Breast epithelium (tissue), 4 donors: ENCODE measurements at places on chromosomes 2 and 18.

DNA sequence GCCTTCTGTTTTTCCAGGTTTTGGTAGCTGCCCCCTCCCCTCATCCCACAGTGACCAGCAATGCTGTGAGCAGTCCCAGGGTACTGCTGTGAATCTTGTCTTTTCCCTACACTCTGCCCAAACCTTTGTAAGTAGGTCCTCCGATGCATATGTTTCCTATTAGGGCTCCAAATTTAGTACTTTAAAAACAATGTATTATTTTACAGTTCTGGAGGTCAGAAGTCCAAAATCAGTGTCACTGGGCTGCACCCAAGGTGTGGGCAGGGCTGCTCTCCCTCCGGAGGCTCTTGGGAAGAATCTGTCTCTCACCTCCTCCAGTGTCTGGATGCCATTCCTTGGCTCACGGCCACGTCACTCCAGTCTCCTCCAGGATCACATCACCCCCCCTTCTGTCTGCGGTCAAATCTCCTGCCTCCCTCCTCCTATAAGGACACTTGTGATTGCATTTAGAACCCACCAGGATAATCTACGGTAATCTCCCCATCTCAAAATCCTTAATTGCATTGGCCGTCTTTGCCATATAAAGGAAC lies 208.5 kb downstream of the SH3BP4 start:
- no peak for DNase-seq

DNA sequence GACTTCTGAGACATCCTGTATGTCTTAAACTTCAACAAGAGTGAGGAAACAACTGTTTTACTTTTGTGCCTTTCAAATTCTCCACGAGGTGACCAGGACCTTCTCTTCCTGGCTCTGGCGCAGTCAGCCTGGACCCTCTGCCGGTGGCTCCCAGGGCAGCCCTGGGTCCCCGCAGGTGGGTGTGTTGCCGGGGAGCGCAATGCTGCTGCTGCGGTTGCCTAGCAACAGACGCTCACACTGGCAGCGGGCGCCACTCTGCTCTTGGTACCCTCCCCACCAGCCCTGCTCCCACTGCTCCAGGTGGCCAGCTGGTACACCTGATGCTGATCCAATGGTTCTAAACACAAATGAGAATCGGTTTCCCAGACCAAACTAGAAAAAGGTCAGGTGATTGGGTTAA lies 58.7 kb downstream of the GNAL start:
- DNase-seq, result no peak

DNA sequence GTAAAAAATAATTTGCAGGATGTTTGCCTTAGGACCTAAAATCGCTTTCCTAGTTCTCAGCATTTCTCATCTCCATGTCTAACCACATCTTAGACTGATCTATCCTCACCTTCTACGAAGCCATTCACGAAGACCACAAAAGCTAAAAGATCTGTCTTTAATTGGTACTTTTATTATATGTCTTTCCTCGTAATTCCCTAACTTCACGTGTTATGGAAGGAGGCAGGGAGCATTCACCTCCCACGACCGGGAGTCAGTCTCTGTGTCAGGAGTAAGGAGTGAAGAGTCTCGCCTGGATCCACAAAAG lies 1.6 kb downstream of the DLGAP1 start:
- no peak for DNase-seq

DNA sequence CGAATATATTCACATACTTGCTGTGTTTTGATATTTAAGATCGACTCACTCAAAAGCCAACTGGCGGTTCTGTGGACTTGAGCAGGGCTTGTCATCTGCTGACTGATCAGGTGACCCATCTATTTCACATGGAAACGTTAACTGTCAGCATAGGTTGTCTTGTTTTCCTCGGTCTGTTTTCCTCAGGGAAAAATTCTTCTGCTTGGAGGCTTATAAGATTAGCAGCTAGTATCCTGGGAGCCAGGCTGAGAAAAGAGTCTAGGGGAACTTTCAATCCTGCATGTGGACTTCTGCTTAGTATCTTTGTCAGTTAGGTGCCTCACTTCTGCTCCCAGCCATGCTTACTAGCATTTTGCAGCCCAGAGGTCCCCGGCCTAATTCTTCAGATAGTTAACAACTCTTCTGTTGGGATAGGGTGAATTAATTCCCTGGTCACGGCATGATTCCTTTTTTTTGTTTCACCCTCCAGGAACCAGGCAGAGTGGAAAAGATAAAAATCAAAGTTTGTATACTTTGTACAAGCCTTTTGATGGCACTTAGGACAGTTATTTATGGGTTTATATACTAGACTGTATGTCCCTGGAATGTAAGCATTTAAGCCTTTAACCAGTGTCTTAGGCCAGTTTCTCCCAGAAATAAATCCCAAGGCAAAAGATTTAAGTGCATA lies 226.0 kb downstream of the GULP1 start:
- DNase-seq, result no peak

GRCh38 chr18:3554091-3554601 lies 104.2 kb downstream of the TGIF1 start:
- no peak for DNase-seq

DNA sequence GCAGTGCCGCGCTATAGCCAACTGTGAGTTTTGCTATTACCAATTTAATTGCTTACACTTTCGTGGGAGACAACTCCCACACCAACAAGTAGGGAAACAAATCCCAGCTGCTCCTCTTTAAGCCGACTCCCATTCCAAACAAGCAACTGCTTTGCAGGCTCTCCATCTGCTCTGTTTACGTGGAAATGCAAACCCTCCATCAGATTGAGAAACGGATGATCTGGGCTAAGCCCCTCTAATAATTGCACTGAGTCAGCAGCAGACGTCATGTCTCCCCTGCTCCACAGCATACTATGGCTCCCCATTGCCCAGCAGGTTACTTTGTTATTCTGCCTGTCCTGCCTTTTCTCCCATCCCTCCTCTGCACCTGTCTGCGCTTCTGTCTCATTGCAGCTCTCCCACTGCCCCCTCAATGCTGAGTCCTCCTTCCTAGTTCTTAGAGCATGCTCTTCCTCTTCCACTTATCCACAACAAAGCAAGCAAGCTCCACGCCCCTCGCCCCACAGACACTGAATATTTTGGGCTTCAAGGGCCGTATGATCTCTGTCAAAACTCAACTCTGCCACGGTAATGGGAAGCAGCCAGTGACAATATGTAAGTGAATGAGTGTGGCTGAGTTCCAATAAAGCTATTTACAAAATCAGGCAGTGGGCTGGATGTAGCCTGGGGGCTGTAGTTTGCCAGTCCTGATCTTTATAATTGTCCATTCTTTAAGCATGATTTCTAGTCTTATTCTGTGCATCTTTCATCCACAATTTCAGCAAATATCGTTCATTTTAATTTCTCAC lies 39.5 kb upstream of the ARL4C start:
- no peak for DNase-seq

DNA sequence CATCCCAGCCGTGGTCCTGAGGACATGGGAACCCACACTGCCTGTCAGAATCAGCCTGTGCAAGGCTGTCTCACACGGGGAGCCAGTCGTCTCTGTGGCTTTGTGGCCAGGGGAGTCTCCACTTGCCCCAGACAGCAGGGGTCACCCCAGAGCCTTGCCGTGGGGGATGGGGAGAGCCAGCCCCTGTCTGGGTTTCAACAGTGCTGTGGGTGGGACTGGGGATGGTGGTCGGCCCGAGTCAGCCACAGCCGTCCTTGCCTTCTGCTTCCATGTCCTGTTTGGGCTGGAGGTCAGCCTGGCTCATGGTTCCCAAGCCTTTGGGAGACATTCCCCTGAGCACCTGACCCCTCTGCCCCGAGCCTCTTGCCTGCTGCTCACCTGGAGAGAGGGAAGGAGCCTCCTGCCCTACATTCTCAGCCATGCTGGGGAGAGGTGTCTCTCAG lies 19.6 kb downstream of the GPR35 start:
- no peak for DNase-seq

- DNase-seq, result no peak
Observed at GRCh38 chr2:36416370-36417165, 61.0 kb downstream of the CRIM1 start.

- DNase-seq, result no peak
Observed at GRCh38 chr18:74373428-74373827, 57.8 kb downstream of the C18orf63 start.

DNA sequence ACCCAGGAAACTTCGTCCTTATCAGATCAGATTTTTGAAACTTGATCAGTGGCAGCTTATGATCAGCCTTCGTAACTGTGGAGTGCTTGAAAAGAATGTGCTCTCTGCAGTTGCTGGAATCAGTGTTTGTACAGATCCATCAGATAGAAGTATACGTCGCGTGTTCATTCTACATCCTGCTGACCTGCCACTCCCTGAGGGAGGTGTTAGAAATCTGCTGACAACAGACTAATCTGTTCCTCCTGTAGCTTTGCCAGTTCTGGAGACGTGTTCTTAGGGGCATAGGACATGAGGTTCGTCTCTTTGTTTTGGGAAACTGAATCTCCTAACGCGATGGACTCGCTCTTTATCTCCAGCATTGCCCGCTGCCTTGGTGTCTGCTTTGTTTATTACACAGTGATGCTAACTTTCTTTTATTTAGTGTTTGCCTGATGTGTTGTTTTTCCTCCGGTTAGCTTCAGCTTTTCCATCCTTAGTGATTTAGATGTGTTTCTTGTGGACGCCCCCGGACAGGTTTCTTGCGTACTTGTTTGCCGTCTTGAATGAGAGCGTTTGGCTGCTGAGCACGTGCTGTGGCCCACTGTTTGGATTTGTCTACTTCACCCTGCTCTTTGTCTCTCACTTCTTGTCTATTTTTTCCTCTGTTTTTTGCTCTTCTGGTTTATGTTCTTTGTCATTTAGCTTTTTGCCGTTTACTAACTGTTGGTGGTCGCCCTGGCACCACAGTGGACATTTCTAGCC lies 17.4 kb upstream of the GAL3ST2 start:
- DNase-seq, result no peak

- no peak for DNase-seq
Observed at GRCh38 chr2:225616372-225616771, 216.9 kb downstream of the NYAP2 start.

DNA sequence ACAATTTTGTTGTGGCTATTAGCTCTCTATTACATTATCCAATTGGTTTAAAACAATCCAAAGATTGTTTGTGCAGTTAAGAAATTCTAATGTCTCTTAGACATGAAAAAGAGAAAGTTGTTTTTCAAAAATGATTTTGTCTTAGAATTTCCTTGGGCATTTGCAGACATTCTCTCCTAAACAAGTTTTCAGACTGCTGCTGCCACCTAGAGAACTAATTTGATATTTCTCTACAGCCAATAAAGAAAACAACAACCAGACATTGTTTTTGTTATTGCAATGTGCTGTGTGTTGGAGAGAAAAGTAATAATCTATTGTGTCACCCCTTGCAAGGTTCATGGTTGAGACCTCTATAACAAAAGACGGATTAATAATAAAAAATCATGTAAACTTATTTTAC lies 119.0 kb upstream of the SYT4 start:
- no peak for DNase-seq

DNA sequence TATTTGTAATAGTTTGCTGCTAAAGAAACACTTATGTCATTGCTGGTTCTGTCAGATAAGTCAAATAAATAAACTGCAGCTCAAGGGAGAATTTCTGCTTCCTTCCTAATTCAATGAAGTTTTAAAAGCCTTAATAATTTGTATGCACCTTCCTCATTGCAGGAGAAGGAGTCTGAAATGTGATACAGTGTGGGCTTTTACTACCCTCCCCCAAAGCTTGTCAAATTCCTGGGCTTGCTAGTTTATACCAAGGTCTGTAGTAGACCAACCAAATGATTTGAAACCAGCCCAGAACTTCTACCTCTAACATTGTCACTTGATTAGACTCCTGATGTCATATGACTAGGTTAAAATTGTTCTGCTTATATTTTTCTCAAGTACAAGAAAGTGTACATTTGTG lies 131.8 kb downstream of the DTNA start:
- DNase-seq, result no peak

DNA sequence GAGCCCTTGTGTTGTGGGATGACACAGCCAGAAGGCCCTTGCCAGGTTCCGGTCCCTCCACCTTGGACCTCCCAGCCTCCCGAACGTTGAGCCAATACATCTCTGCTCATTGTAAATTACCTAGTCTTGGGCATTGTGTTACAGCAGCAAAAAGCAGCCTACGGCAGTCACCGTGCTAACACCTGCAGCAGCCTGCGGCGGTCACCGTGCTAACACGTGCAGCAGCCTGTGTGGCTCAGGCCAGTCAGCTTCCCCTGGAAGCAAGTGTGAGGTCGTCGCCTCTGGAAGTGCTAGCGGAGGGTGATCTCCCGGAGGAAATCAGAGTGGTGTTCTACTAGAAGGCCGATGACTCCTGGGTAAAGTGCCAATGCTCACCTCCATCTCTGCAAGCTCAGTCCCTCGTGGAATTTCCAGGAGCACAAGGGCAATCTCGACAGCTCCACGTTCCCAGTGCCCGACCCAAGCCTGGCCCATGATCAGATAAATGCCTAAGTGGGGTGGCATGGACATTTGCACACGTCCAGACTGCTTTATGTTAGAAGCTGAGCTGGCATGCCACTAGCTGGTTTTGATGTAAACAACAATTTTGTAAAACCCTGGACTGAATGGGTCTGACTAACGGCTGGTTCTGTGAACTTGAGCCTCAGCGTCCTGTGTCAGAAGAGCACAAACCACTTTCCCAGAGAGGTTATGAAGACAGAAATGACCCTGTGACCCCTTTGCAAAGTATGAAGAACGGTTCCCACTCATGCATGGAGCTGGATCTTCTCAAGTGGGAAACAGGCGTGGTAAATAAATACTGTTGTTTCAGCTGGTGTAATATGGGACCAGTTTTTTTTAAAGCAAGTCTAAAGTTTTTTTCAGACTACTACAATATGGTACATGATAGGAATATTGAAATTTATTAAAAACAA lies 11.4 kb upstream of the CNDP1 start:
- no peak for DNase-seq

DNA sequence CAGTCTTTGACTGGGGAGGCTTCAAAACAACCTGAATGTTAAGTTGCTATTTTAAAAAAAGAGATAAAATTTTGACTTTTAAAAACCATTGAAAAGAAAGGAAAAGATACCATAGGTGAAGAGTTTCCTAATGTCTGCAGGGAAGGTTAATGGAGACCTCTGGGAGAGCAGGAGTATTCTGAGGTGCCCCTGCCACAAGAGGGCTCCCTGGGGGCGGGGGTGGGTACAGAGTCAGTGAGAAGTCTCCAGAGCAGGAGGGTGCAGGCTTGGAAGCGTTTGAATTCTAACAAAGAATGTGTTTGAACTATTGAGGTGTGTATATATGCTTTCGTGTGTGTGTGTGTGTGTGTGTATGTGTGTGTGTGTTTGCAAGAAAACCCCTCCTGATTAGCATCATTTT lies 46.7 kb upstream of the ST6GAL2 start:
- no peak for DNase-seq

GRCh38 chr2:56127463-56128152 lies 56.2 kb upstream of the CCDC85A start:
- no peak for DNase-seq

GRCh38 chr2:39524756-39525635 lies 87.9 kb upstream of the MAP4K3 start:
- no peak for DNase-seq

- no peak for DNase-seq
Observed at GRCh38 chr18:57959278-57959677, 84.7 kb upstream of the NEDD4L start.
